Right ventricle myocardium superior (tissue), 1 donor: ENCODE measurements at places on chromosomes 6 and 20.

GRCh38 chr6:15247500-15248450 lies 1.9 kb downstream of the JARID2 start:
- DNase-seq = peak; percentile 74

- DNase-seq = no peak
These were observed 48.2 kb downstream of the HIVEP2 start for GRCh38 chr6:142896732-142897131.

GRCh38 chr6:90175627-90176538 lies 120.8 kb downstream of the BACH2 start:
- no peak for DNase-seq

DNA sequence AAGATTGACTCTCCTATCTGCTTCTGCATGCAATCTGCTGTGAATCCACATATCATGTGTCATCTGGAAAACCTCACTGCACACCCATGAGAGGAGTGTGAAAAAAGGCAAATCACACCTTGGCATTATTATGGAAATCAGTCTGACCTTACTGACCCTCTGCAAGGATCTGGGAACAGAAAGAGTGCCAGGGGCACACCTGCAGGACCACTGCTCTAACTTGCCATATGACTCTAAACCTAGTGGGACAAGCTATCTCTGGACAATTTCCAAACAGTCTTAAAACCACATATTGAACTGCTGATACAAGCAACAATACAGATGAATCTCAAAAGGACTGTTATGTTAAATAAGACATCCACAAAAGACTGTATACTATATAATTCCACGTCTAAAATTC lies 50.3 kb downstream of the ABHD12 start:
- DNase-seq = no peak
